ENCODE measurements at places on chromosomes 3 and 15.

GRCh38 chr3:30492322-30493192, 113.8 kb upstream of the TGFBR2 start:
- no peak for DNase-seq

DNA sequence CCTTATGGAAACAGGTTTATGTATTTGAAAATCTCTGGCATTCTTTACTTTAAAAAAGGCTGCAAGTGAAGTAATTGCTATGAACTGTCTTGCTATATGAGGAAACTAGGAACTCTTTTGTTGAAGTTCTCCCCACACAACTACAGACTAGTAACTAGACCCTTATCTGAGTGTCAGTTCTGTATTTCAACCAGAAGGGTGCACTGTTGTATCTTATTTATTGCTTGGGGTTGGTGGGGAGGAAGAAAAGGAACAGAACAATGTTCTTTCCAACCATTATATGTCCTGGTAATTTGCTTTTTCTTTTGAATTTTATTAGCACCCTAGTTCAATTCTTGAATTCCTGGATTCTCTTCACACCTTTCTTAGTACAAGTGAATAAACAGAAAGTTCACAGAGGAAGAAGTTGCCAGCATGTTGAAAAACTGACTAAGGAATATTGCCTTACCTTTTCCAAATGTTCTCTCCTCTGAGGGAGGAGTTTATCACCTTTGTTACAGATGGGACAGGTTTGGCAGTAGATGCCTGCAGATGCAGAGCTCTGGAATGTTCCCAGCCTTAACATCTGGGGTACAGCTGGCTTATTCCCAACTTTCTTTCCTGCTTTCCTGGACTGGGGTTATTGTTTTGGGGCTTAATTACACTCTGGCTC, 162.4 kb upstream of the CFAP20DC start:
- DNase-seq = peak; percentile 57

DNA sequence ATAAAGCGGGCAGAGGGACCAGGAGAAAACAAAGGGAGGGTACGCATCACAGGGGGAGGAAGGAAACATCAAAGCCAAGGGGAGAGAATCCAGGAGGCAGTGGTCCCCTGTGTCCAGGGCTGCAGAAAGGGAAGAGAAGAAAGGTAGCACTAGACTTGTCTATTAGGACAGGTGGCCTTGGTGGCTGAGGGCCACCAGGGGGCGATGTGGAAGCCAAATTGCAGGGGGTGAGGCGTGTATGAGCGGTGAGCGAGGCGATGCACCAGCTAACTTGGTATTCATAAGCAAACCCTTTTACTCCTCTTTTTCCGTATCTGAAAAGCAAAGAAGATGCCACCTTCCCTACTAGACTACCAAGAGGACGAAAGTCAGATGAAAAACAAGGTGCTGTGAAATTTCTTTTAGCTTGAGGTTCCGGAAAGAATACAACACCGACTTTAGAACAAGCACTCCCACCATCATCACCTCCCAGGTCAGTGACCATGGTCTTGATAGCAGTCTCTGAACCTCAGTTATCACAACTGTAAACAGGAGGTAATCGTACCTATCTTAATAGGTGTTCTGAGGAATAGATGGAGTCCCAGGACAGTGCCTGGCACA, 654.4 kb upstream of the ADAMTS9 start:
- DNase-seq = no peak

GRCh38 chr3:37301980-37302708, 127.8 kb upstream of the LRRFIP2 start:
- no peak for DNase-seq

- DNase-seq = no peak
These were observed 17.4 kb upstream of the CHD2 start for GRCh38 chr15:92882697-92883162.

DNA sequence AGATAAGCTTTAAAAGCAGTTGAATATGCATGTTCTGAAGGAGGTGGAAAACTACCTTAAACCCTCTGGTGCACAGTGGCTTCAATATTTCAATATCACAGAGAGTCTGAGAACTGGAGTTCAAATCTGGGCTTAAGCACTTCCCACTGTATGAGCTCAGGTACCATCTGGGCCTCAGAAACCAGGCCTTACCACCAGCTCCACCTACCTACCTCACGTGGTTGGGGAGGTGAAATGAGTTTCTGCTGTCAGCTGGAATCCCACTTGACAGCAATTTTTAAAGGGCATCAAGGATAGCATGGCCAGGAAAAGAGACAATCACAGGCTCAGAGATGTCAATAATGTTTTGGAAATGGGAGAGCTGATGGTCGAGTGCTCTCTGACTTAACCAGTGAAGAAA, 5.0 kb downstream of the CHCHD4 start:
- DNase-seq = no peak

DNA sequence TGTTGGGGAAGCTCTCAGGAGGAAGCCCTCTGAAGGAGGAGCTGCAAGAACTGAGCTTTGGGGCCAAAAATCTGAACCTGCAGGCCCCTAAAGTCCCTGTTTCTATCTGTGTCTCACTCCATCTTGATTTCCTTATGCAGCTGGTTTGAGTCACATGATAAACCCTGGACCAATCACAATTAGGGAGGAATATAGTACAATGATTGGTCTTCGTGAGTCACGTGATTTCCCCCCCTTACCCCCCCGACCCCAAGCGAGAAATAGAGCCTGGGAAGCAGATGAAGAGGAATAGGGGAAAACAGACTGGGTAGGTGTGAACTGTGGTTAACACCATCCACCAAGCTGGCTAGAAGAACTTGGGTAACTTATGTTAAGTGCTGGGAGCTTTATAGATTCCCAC, 12.9 kb downstream of the CRABP1 start:
- no peak for DNase-seq

GRCh38 chr3:77038468-77038929, 1.4 kb upstream of the ROBO2 start:
- DNase-seq = peak; percentile 85

DNA sequence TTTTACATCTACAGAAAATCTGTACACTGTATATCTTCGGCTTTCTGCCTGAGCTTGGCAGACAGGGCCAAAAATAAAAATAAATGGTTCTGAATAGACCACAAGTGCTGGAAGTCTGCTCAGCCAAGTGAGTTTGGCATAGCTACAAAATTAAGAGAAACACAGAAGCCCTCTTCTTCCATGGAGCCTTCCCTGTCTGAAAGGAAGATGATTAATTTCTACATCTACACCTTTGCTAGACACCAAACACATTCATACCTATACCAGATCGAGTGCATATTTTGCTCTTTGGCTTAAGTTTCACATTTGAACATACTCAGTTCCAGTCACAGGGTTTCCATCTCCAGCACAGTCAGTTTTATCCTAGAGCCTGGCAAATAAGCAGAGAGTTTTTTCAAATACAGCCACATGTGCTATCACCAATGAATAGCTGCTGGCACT, 224.6 kb downstream of the GREM1 start:
- no peak for DNase-seq

- peak; percentile 37 for DNase-seq
These were observed 624 bp downstream of the AKAP13 start for GRCh38 chr15:85380812-85381642.

DNA sequence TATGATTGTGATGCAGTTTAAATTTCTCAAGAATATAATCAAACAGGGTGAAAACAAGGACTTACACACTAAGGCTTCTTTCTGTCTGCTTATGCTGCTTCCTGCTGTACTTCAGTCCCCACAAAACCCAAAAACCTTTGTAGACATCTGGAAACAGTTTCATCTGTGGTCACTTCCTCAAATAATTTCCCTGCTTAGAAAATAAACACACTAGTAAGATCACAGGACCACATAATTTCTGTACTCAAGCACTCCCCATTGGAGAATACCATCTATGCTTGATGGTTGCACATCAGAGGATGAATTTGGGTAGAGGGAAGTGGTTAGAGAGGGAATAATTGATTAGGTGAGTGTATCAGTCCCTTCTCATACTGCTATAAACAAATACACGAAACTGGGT, 266.2 kb downstream of the LSAMP start:
- DNase-seq = no peak

- DNase-seq = no peak
These were observed 167.5 kb downstream of the PGPEP1L start for GRCh38 chr15:98840053-98840452.

DNA sequence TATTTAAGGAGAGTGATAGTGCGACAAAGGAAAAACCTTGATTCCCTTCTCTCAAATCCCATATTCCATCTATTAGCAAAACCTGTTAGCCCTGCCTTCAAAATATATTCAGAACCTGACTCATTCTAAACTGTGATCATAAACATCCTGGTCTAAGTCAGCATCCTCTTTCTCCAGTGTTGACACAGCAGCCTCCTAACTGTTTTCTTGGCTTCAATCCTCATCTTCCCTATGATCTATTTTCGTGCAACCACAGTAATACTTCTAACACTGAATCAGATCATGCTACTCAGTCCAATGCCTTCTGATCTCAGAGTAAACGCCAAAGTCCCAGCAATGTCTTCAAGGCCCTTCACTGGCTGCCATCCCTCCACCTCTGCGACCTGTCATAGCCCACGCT, 785.1 kb downstream of the EDEM1 start:
- DNase-seq = no peak

GRCh38 chr3:126110431-126111125, 26.7 kb upstream of the SLC41A3 start:
- no peak for DNase-seq

DNA sequence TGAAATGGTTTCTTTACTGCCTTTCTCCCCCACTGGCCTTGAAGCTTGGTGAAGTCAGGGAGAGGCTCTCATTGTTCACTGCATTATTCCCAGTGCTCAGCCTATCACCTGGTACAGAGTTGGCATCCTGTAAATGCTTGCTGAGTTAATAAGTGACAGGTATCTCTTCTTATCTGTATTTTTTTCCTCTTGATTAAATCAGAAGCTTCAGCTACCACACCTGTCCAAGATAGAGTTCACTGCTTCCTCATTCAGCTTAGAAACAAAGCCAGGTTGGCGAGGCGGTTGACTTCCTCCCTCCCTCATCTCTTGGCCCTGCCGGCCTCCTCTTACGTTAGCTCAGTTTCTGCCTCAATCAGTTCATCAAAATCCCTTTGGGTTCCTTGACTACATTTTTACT, 142.8 kb downstream of the LIPC start:
- DNase-seq = no peak

DNA sequence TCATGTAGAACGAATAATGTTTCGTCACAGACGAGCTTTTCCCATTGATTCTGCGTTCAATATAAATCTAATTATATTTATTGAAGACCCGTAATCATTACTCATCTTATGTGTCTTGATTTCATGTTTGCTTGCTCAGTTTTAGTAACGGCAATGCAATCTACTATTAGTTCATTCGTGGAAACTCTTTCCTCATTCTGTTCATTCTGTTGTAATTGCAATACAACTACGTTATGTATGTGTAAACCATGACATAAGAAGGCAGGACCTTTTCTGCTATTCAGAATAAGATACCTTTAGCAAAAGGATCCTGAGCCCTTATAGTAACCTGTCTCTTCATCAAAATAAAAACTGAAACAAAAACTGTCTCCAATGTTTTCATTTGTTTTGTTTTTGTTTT, 6.8 kb upstream of the ARRDC4 start:
- no peak for DNase-seq

DNA sequence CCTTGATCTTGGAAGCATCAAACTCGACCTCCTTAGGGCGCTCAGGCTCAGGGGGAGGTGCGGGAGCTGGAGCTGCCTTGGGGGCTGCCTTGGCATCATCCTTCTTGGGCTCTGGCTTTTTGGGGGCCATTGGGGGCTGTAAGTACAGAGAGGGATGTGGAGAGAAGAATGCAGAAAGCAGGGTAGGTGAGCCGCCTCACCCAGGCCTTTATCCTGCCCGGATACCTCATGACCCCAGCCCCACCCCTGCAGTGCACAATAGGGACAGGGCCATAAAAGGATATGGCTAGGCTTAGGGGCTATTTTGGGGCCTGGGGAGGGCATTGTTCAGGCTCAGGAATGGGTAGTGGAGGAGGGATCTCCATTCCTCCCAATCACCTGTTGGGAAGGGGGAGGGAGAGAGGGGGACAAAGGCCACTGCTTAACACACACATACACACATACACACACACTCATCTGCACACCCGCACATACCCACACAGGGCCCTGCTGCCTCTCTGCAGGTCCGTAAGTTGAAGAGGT, at the start of gene MYL3:
MYL3 (minus strand) TSS at position 184 of the 522 bp plus-strand sequence; CDS start at position 130, 54 bp downstream.
- no peak for DNase-seq

DNA sequence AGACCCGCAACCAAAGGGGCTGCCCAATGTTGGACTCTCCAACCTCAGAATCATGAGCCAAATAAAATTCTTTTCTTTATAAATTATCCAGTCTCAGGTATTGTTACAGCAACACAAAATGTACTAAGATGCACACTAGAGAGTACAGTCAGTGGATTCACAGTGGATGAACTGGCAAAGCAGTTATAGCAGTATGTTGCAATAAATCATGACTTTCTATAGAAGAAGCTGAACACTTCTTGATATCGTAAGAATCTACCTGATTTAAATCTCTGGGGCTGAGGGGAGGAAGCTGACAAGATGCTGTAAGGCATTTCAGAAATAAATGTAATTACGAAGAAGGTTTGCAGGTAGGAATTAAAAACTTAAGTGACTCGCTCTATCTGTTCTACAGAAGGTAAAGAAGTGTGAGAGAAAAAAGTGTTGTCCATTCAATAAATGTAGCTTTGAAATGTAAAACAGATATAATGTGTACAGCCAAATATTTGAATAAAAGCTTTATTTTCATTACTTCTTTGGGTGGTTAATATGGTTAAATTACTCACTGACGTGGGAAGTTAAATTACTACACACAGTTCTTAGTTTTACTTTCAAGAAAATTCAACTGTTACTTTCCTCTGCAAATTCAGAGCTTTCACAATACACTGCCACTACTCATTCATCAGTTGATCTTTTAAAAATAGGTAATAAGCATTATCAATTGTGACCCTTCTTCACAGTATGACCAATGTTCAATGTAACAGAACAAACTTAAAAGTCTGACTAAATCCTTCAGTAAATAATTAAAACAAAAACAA, 439.1 kb downstream of the SHQ1 start:
- DNase-seq = no peak

DNA sequence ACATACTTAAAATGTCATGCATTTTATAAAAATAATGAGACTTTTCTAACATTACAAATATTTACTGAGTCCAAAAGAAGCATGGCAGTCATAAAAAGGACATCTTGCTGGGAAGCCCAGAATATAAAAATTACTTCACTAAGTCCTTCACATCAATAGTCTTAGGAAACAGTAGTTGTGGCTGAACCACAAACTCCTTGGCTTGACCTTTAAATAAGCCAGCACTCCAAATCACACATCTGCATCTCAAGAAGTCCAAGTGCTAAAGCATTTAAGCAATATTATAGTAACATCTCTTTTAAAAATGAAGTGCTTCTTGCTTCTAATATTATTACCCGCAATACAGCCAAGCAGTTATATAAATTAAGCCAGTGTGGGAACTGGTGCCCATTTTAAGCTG, 8.8 kb downstream of the CCNL1 start:
- DNase-seq = no peak

DNA sequence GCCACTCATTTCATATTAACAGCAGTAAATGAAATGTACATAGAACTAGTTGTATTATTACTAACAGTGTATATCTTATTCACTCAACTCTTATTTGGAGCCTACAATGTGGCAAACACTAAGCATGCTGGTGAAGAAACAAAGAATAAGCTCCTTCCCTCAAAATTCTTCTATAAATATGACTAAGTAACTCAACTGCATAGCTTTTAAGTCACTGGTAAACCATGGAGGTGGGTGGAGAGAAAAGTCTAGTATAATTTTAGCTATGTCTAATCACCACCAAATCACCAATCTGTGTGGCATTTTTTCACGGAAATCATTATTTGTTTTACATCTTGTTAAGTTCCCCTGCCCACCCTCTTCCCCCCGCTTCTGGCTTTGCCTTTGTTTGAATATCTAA, 17.5 kb downstream of the COPS2 start:
- no peak for DNase-seq

- DNase-seq = no peak
These were observed 208.8 kb downstream of the OSBPL10 start for GRCh38 chr3:31772272-31772671.

- DNase-seq = no peak
These were observed 782.2 kb upstream of the GOLIM4 start for GRCh38 chr3:168877899-168878298.
